Natural killer cell treated with Interleukin-12 subunit alpha and Interleukin-12 subunit beta and Interleukin-15 and Interleukin-18, amount 100 ng/mL, for 72 hours (primary cell): ENCODE measurements at places on chromosomes 7 and 10. TPM values are rescaled to one million over a fixed set of nuclear protein-coding genes. Genes with fewer than 3 reads are reported as not detected.

The FAS gene
- total RNA-seq = 48.3 TPM

DNA sequence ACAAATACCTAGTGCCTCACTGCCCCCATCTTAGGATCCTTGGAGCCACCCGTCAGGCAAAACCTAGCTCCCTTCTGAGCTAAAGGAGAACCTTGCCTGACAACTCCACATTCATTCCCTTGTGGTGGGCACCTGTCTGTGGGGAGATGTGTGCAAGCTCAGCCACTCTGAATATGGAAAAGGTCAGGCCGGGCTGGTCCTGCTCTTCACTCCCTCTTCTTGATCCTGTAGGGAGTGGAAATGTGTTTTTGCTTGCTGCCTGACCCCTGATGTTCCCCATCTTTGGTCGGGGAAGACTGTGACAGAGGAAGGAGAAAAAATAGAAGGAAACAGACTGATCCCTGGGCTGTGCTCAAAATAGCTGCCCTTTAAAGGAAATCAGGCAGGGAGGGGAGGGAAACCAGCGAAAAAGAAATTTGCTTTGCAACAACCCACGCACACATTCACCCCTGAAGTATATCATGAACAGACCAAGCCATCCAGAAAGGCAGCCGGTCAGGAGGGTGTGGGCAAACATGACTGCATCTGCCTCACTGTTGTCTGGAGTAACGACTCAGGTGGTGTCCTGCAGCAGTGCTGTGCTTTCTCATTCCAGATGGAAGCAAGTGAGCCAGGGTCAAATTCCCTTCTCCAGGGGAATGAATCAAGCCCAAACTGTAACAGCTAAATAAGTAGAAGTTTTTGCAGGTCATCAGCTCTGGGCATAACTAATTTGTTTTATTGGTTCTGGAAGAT, 74.0 kb downstream of the SCRN1 start:
- H3K4me1 ChIP-seq = no peaks in the 10 kb centered on the region
- DNase-seq = no peak
- no peak overlapping the region for H3K27ac ChIP-seq
- no peaks in the 10 kb centered on the region for H3K27me3 ChIP-seq

GRCh38 chr7:146654048-146654447, 537.4 kb downstream of the CNTNAP2 start:
- no peaks in the 10 kb centered on the region for H3K36me3 ChIP-seq
- no peak overlapping the region for H3K27ac ChIP-seq
- no peak overlapping the region for H3K4me3 ChIP-seq
- DNase-seq = no peak
- peaks cover 5% of the 10 kb centered on the region for H3K4me1 ChIP-seq

DNA sequence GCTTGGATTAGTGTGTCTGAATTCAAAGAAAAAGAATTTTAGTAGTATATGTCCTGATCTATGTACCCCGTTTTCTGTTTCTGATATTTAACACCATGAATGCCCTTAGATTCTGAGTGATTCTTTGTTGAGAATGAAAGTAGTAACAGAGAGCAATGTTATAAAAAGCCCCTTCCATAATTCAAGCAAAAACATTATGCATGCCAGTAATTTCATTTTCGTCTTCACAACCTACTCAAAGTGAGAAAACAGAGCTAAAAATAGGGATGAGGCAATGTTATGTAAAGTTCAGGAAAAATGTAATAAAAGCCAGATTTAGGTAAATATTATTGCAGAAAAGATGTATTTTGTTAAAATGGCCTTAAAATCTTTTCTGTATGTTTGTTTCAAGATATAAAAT, 28.1 kb downstream of the PTPRZ1 start:
- no peaks in the 10 kb centered on the region for H3K4me1 ChIP-seq
- H3K36me3 ChIP-seq = no peaks in the 10 kb centered on the region
- H3K27me3 ChIP-seq = no peaks in the 10 kb centered on the region
- DNase-seq = no peak

GRCh38 chr10:26225322-26225721, 8.7 kb downstream of the GAD2 start:
- H3K27ac ChIP-seq = no peak overlapping the region
- H3K27me3 ChIP-seq = peaks cover 52% of the 10 kb centered on the region
- H3K4me3 ChIP-seq = no peak overlapping the region
- DNase-seq = no peak

The ZNF117 gene
- total RNA-seq = 14.2 TPM

- peak within 1 kb of the TSS; percentile 8 for H3K4me3 ChIP-seq
- H3K36me3 ChIP-seq = no peaks in the 10 kb centered on the region
- H3K4me1 ChIP-seq = peaks cover 7% of the 10 kb centered on the region
- peaks cover 30% of the 10 kb centered on the region for H3K27me3 ChIP-seq
Observed at GRCh38 chr10:24208661-24209431, at the start of gene KIAA1217. Gene KIAA1217 (plus strand): TSS chr10:24209138. CDS start chr10:24209194, 56 bp downstream.

The PVRIG gene
- 43.9 TPM for total RNA-seq

DNA sequence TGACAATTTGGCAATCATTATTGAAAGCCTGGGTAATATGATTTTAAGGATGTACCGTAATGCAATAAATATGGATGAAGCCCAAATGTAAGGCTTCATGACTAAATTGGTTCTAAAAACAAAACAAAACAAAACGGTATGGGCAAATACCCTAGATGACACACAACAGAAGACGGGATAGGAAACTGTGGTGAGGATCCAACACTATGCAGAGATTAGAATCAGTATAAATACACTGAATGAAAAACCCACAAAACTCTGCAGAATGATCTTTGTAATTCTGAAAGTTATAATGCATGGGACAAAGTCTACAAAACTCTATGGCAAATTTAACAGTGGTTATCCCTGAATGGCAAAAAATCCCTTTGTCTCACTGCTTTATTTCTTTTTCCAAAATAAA, 57.6 kb downstream of the MALSU1 start:
- DNase-seq = no peak
- H3K27ac ChIP-seq = no peak overlapping the region
- no peaks in the 10 kb centered on the region for H3K36me3 ChIP-seq
- H3K4me3 ChIP-seq = no peak overlapping the region
- peaks cover 30% of the 10 kb centered on the region for H3K27me3 ChIP-seq

DNA sequence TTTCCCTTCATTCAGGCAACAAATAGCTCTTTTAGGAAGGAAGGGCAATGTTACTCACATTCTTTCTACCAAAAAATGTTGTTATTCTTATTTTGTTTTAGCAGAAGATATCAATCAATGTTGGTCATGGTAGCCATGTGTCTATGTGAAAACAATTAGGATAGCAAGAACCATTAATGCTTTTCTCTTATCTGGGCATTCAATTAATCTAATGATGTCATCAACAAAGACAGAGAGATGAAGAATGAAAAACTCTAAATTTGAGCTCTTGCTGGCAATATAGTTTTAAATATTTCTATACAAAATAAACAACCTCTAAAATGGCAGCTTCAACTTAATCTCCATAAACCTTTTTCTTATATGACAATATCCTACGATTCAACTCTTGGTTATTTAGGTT, 353.7 kb upstream of the ANKRD30A start:
- H3K36me3 ChIP-seq = no peaks in the 10 kb centered on the region
- DNase-seq = no peak
- H3K4me3 ChIP-seq = no peak overlapping the region
- H3K4me1 ChIP-seq = no peaks in the 10 kb centered on the region

DNA sequence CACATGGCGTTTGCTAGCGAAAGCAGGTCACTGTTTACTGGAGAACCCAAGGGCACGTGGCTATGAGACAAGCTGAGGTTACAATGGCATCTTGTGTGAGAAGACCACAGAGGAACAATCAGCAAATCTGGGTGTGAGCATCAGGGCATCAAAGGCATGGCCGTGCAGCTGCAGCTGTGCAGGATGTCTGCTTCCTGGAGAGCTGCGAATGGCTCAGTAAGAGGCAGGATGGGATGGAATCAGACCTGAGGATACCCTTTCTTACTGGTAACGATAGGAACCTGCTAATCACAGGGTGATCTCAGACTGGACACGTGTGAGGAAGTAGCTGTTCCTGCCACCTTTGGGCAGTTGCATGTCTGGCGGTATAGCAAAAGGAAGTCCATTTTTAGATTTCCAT, 119.5 kb downstream of the RNF216 start:
- DNase-seq = no peak
- H3K27me3 ChIP-seq = no peaks in the 10 kb centered on the region
- H3K27ac ChIP-seq = no peak overlapping the region
- peak overlapping the region; percentile 6 for H3K4me3 ChIP-seq
- peaks cover 33% of the 10 kb centered on the region for H3K4me1 ChIP-seq

DNA sequence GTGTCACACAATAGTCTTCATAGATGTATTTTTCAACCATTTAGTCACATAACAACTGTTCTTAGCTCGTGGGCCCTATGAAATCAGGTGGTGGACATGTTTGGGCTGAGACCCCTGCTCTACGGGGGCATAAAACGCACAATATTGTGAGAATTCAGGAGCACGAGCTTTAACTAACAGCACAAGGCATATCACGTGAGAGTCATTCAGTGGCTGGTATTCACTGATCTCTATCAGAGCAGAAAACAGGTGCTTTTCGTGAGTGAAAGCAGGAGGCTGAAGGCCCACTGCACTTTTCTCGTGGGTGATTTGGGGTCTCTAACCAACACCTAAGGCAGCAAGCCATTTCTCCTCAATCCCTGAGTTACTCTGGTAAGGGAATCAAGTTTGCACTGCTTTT, 42.8 kb upstream of the GRB10 start:
- no peak for DNase-seq
- no peak overlapping the region for H3K4me3 ChIP-seq
- no peak overlapping the region for H3K27ac ChIP-seq
- H3K36me3 ChIP-seq = no peaks in the 10 kb centered on the region
- H3K27me3 ChIP-seq = peaks cover 17% of the 10 kb centered on the region

The DGKI gene
- 1.5 TPM for total RNA-seq

The TRPV6 gene
- not detected for total RNA-seq

The WNT16 gene
- total RNA-seq = not detected

GRCh38 chr10:5647507-5648240, 18.7 kb downstream of the ASB13 start:
- no peaks in the 10 kb centered on the region for H3K27me3 ChIP-seq
- no peak overlapping the region for H3K4me3 ChIP-seq
- no peaks in the 10 kb centered on the region for H3K36me3 ChIP-seq
- no peaks in the 10 kb centered on the region for H3K4me1 ChIP-seq

The ARMH3 gene
- 36.5 TPM for total RNA-seq

The KIAA1217 gene
- total RNA-seq = 1.0 TPM

The PNLIPRP3 gene
- not detected for total RNA-seq

- no peak overlapping the region for H3K27ac ChIP-seq
- H3K4me1 ChIP-seq = peaks cover 6% of the 10 kb centered on the region
- H3K4me3 ChIP-seq = peak overlapping the region; percentile 42
- peaks cover 31% of the 10 kb centered on the region for H3K27me3 ChIP-seq
- H3K36me3 ChIP-seq = no peaks in the 10 kb centered on the region
- no peak for DNase-seq
Observed at GRCh38 chr7:128168667-128169210, 72.3 kb upstream of the LEP start.

GRCh38 chr7:121322460-121322859, 6.3 kb upstream of the WNT16 start:
- no peaks in the 10 kb centered on the region for H3K36me3 ChIP-seq
- no peak overlapping the region for H3K4me3 ChIP-seq
- DNase-seq = no peak

DNA sequence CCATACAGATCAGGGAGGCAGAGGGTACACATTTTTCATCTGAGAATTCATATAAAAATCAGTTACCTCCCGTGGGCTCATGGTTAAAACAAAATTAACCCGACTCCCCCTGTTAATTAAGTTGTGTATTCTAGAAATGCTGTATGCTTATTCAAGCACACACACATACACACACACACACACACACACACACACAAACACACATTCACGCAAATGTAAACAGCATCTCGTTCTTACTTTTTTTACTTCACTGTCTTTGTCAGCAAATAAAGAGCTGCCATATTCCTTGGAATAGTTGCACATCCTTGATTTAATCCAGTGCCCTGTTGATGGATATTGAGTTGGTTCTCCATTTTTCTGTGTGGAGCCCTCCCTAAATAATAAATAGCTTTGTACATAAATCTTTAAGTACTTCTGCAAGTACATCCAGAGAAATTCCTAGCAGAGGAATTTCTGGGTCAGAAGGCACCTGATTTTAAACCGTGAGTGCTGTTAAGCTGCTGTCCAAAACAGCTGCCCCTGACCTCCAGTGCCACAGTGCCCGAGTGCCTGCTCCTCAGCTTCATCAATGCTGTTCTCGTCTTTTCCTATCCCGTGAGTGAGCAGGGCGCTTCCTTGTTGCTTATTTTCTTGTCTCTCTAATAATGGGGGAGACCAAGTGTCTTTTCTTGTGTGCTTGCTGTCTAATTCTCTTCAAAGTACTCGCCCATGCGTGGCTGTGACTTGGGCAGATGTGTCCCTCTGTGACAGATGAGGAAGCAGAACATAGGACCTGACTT, 117.2 kb downstream of the RGS10 start:
- H3K4me3 ChIP-seq = no peak overlapping the region
- no peaks in the 10 kb centered on the region for H3K27me3 ChIP-seq
- no peak for DNase-seq
- no peak overlapping the region for H3K27ac ChIP-seq
- H3K36me3 ChIP-seq = peaks cover 8% of the 10 kb centered on the region

DNA sequence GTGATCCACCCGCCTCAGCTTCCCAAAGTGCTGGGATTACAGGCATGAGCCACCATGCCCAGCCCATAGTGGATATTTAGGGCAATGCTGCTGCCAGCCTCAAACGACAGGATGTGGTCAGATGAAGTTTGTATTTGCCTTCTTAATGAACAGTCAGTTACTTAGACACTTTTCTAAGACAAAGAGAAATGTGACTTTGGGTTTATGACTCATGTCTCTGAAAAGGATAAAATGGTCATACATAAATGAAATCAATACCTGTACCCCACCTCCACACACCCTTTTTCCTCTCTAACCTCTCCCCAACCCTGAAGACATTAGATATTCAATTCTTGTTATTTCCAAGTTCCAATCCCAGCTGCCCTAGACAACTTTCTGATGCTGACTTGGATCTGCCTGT, 109.3 kb upstream of the INSIG1 start:
- DNase-seq = no peak
- H3K4me3 ChIP-seq = peak overlapping the region; percentile 13
- H3K27me3 ChIP-seq = peaks cover 8% of the 10 kb centered on the region
- H3K4me1 ChIP-seq = peaks cover 31% of the 10 kb centered on the region
- H3K27ac ChIP-seq = peak overlapping the region; percentile 26
- peaks cover 18% of the 10 kb centered on the region for H3K36me3 ChIP-seq

GRCh38 chr10:6347391-6347951, 144.7 kb downstream of the PFKFB3 start:
- H3K36me3 ChIP-seq = peaks cover 8% of the 10 kb centered on the region
- peak; percentile 64 for DNase-seq
- peak overlapping the region; percentile 95 for H3K27ac ChIP-seq
- H3K4me1 ChIP-seq = peaks cover 67% of the 10 kb centered on the region
- no peaks in the 10 kb centered on the region for H3K27me3 ChIP-seq
- peak overlapping the region; percentile 84 for H3K4me3 ChIP-seq

GRCh38 chr10:122636953-122637352, 62.7 kb downstream of the C10orf120 start:
- H3K27ac ChIP-seq = no peak overlapping the region
- H3K4me1 ChIP-seq = no peaks in the 10 kb centered on the region
- H3K27me3 ChIP-seq = peaks cover 2% of the 10 kb centered on the region
- no peak overlapping the region for H3K4me3 ChIP-seq
